NCI-H510A (cell line): ENCODE measurements at places on chromosomes 1 and 21.
A peak's percentile ranks its signal among the peaks of the same experiment; 100 is the strongest.

DNA sequence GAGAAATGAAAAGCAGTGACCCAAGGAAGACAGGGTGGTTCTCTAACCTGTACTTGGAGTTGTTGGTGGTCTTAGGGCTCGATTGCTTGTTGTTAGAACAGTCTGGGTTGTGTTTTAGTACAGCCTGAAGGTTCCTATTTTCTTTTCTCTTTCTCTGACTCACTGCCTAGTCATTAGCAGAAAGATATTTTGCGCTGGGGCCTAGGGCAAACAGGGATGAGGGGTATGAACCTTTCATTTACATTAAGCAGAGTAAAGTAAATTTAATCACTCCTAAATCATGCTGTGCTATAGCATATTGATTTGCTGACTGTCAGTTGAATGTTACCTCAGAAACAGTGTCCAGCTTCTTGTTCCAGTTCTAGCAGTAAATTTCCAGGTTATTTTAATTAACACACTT is 197.2 kb downstream of the RWDD3 start:
- no peak for DNase-seq

DNA sequence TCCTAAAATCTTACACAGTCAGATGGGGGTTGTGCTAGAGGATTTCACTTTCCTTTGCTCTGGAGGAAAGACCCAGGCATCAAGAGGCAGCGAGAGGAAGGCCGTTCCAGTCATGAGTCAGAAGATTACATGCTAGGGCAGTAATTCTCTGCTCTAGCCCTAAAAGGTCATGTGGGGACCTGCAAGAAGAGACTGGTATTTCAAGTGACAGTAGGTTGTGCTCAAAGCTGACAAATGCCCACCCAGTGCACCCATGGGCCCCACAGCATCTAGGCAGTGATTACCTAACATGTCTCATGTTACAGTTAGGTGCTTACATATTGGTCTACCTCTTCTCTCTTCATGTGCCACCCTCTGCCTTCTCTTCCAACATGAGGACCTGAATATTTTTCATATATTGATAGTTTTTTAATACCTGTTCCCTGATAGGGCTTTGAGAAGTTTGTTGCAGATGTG is 99.7 kb upstream of the BEND5 start:
- no peak for DNase-seq

DNA sequence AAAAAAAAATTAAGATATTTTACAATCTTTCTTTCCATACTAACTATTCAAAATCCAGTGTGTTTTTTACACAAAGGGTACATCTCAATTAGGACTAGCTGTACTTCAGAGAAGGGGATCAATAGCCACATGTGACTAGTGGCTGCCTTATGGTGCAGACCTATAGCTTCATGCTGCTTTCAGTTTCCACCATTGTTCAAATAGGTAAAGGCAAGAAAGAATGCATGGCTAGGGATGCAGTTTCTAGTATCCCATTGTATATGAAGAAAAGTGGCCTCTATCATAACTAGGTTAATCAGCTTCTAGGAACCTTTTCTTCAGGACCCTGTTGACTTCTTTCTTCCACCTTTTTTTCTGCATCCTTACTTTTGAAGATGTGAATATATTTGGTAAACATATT is 35.7 kb downstream of the OSBPL9 start:
- no peak for DNase-seq

DNA sequence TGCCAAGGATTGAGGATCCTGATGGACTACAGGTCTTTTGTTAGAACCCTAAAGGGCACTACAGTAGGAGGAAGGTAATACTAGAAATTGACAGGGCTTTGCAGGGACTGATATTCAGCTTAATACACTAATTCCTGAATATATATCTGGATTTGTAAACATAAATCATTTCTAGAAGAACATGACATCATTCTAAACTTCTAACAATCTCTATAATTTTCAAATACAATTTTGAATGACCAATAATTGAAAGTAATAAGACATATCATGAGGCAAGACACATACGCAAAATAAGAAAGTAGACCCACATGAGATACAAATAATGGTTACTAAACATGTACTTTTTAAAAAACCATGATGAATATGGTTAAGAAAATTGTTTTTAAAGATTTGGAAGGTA is 52.4 kb upstream of the LRRC8B start:
- DNase-seq, result no peak

- DNase-seq, result no peak
These were observed 18.9 kb upstream of the TUT4 start for GRCh38 chr1:52571783-52572182.

GRCh38 chr1:62438163-62438562 is 1.3 kb downstream of the USP1 start:
- DNase-seq, result no peak

DNA sequence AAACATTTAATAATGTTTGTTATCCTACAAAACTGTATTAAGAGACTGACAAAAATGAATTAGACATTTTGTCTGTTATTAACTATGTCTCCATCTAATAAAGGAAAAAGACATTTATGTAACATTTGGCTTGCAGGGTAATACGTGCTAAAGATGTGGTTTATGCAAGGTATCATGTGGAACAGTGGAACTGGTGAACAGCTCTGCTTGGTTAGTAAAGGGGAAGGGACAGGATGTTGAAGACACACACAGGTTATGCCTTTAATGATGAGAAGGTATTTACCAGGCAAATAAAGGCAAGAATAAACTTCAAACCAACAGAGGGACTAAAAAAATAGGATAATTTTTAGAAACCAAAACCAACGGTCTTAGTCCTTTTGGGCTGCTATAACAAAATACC is 93.1 kb downstream of the UCHL5 start:
- DNase-seq, result no peak

DNA sequence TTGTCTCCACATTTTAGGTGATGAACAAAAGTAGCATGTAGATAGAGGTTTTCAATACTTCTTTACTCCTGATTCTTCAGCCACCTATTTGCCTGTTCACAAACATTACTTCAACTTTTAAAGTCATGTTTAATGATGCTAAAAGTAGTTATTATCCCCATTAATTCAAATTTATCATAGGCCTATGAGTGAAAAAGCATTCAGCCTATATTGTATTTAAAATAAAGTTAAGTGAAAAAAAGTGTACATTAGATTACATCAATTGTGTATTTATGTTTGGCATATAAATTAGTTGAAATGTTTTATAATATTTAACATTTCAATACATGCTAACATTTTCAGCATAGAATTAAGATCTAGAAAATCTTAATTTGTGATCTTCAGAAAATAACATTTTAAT is 10.5 kb downstream of the CDKN2C start:
- DNase-seq, result no peak

DNA sequence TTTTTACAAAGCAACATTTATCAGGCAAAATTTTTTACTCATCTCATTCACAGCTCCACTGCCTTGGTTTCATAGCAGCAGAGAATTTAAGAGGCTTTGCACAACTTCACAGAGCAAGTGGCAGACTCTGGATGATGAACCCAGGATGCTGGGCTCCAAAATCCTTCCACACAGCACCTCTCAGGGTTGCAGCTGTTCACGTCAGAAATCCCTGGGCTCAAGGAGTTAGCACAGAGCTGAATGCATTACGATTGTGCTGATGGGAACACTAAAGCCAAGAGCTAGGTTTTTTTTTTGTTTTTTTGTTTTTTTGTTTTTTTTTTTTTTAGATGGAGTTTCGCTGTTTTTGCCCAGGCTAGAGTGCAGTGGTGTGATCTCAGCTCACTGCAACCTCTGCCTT is 2.4 kb upstream of the HTR6 start:
- no peak for DNase-seq

DNA sequence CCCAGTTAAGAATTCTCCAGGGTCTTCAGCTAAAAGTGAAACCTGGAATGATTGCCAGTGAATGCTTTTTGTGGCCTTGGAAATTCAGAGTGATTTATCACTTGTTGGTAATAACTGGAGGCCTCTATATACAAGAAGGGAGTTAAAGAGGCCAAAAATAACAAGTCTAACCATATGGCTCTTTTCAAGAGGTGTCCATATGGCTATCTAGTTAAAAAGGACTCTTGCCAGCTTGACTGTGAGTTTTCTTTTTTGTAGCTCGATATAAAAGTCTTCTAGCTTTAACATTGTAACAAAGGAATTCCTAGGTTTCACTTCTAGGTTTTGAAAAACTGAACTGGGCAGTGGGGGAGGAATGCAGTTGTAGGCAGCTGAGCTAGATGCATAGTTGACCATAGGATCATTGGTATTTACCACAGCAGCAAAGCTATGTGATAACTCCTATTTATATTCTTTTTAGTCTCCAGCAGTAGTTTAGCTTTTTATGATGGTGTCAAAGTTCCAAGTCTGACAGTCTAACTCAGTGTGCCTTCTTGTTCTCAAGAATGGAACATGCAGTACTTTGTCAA is 44.4 kb downstream of the CACHD1 start:
- no peak for DNase-seq

- DNase-seq, result no peak
These were observed 35.6 kb upstream of the ADGRL4 start for GRCh38 chr1:79042117-79042516.

- DNase-seq, result no peak
These were observed 44.2 kb downstream of the PRDM16 start for GRCh38 chr1:3113047-3113740.

GRCh38 chr1:115412733-115413132 is 74.7 kb upstream of the NGF start:
- DNase-seq, result no peak

DNA sequence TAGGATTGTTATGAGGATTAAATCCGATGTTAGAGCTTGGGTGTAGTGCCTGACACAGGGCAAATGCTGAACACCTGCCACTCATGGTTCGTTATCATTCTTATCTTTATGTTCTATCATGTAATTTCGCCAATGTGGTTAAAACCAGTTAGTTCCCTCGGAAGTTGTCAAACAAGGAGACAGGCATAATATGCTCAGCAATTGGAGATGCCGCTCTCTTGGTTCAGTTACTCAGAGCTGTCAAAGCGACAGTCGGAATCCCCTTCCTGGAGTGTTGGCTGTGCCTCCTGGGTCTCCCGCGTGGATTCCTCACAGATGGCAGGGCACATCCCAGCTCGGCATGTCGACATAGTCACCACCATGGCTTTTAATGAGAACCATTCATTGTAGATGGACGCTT is 192.2 kb downstream of the ROR1 start:
- DNase-seq, result no peak

DNA sequence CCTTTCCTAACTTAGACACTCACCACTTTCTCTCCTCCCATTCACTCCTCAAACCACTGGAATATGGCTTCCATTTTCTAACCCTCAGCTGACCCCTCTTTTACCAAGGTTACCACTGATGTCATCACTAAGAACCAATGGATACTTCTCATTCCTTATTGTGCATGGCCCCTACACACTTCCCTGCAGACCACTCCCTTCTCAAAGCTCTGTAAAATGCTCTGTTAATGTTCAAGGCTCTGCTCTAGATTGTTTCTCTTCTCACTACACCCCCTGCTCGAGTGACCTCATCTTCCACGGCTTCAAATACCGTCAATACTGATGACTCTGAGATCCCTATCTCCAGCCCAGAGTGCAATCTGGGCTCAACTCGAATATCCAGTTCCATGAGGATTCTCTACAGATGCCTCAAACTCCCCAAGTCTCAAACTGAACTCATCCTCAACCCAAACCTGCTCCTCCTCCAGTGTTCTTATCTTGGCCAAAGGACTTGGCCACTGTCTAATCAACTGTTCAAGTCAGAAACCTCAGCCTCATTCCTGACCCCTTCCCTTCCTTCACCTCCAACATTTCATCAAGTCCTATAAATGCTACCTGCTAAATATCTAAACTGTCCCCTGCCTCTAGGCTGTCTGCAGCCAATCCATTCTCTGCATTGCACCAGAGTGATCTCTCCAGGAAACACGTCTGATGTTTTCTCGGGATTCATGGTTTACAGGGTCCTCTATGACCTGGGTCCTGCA is 41.3 kb upstream of the BMP8B start:
- peak; percentile 99 for DNase-seq

GRCh38 chr1:235898126-235898525 is 31.4 kb upstream of the LYST start:
- no peak for DNase-seq

GRCh38 chr1:58062635-58063034 is 483.9 kb downstream of the OMA1 start:
- DNase-seq, result no peak

DNA sequence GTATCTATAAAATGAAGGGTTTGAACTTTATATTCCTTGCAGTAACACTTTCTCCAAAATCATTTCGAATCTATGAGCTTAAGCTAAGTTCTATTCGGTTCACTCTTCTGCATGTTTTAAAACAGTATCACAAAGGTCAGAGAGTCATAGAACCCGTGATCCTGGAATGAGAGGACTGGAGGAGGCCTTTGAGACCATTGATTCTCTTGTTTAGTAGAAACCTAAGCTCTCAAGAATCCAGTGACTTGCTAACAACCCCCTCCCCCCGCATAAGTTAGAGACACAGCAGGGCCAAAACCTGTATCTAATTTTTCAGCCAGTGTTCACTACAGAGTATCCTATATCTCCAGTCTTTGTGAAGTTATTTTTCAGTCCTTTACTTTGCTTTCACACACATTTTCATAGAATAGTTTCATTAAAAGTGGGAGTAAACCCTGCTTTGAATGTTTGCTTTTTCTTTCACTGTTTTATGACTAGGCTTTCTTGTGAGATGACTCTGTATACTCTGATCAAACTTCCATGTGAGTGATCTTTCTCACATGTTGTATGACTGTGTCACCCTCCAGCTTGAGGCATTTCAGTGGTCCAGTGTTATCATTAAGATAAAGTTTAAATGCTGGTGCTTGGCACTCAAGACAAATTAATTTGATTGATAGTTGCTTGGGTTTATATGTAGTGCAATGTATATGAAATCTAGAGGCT is 275.4 kb upstream of the SGIP1 start:
- DNase-seq, result no peak

- DNase-seq, result no peak
These were observed 88.8 kb downstream of the MRPL39 start for GRCh38 chr21:25518491-25518911.

DNA sequence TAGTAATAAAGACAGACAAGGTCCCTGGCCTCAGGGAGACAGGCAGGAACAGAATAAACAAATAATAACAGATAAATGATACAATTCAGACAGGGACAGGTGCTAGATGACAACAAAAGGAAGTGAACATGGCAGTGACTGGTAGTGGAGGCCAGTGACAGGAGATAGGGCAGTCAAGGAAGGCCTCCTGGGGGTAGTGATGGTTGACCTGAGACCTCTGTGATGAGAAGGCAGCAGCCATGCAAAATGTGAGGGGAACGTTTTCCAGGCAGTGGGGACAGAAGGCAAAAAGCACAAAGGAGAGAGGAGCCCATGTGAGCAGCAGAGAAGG is 18.5 kb downstream of the OPTC start:
- no peak for DNase-seq

- no peak for DNase-seq
These were observed 43.0 kb upstream of the TRIM67 start for GRCh38 chr1:231118704-231119453.

- peak; percentile 64 for DNase-seq
These were observed 8.0 kb downstream of the FAAH start for GRCh38 chr1:46401964-46402626.
